ENCODE measurements at places on chromosomes 16 and 17. TPM values are rescaled to one million over a fixed set of nuclear protein-coding genes. Genes with fewer than 3 reads are reported as not detected.

MYH11 gene
- total RNA-seq, result 0.05 TPM

DGKE gene
- 4.9 TPM for total RNA-seq

CIAPIN1 gene
- total RNA-seq, result 73.6 TPM

MMP25 gene
- total RNA-seq, result 0.79 TPM

CRISPLD2 gene
- total RNA-seq, result 3.1 TPM

ADAMTS18 gene
- not detected for total RNA-seq

DNAH9 gene
- not detected for total RNA-seq

C16orf86 gene
- 0.45 TPM for total RNA-seq

SOST gene
- total RNA-seq, result not detected

CBLN1 gene
- not detected for total RNA-seq

All from A549 treated with ZK216348 at 1 μM for 4 hours (cell line).